ENCODE measurements at places on chromosomes 11 and 22.

DNA sequence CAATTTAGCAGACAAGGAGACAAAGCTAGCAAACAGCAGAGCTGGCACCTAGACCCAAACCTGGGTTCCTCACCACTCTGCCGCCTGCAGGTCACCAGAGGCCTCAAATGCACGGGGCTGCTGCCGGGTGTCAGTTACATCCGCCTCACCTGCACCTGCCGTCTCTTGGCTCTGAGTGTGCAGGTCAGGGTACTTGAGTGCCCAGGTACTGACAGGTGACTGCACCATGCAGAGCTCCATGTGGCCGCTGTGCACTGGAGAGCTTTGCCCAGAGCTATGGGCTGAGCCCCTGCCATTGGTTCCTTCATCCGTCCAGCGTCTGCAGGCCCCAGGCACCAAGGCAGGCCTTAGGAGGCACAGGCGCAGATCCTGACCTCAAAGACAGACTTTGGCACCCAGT is 35.0 kb downstream of the PDGFB start:
- no peak for DNase-seq

DNA sequence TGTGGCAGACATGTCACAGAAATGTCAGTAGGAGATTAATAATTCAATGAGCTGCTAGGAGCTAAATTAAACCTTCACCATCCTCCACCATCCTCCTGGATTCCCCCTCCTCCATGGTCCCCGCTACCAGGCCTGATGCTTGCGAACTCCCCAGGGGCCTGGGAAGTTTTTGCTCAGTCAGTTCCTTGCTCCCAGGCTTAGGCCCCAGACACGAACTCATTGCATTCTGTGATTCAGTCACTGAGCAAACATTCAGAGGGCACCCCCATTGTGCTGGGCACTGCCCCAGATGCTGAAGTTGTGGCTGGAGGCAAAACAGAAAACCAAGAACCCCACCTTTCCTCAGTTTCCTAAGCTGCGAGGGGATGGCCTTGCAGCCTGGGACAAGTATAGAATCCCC is 14.3 kb downstream of the NPTXR start:
- no peak for DNase-seq

GRCh38 chr11:107691000-107691750 is 20.7 kb downstream of the SLN start:
- DNase-seq: no peak

DNA sequence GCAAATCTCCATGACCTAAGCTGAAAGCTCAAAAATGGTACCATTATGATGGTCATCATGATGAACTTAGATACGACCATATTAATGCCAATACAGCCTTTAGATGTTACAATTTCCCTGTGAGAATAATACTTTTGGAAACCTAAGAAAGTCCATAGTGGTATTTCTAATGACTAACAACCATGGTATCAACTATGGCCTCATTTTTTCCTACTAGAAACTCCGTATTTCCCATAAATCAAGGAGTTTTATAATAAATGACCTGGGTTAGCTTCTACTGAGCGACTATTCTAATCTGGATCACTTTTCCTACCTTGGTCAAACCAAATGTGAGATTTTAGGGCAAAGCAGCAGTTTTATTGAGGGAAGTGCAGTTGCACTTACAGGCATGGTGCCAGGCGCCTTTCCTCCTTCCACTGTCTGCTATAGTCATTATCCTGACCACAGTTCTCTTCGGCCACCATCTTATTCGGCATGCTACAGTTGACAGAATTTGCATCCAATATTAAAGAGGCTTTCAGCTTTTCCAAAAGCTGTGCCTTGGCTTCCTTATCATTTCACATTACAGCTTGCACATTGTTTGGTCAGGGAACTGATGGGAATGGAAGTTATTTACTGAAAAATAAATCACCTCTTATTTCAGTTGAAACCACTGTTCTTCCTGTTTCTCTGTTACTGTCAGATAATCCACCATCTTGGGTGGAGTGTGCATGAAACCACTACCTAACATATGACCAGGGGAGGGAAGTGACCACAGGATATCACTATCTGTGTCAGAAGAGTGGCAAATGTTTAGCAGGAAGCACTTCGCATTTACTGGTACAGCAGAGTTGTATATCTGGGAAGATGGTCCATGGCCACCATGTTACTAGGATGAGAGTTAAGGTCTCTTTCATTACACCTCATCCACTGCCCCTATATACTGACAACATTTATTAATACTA is 74.5 kb upstream of the PICALM start:
- DNase-seq: no peak

All from hippocampal formation (tissue), 2 donors.